T-helper 17 cell (primary cell): ENCODE measurements at places on chromosomes 6 and 20.

GRCh38 chr6:18667612-18668011, 280.5 kb downstream of the RNF144B start:
- H3K27me3 ChIP-seq = no peaks in the 10 kb centered on the region
- no peaks in the 10 kb centered on the region for H3K4me1 ChIP-seq
- no peaks in the 10 kb centered on the region for H3K36me3 ChIP-seq
- H3K4me3 ChIP-seq = no peak overlapping the region

GRCh38 chr6:158382491-158382890, 70.2 kb downstream of the TULP4 start:
- H3K27ac ChIP-seq = no peak overlapping the region
- peaks cover 35% of the 10 kb centered on the region for H3K4me1 ChIP-seq
- no peak overlapping the region for H3K4me3 ChIP-seq
- H3K27me3 ChIP-seq = no peaks in the 10 kb centered on the region
- DNase-seq = no peak

DNA sequence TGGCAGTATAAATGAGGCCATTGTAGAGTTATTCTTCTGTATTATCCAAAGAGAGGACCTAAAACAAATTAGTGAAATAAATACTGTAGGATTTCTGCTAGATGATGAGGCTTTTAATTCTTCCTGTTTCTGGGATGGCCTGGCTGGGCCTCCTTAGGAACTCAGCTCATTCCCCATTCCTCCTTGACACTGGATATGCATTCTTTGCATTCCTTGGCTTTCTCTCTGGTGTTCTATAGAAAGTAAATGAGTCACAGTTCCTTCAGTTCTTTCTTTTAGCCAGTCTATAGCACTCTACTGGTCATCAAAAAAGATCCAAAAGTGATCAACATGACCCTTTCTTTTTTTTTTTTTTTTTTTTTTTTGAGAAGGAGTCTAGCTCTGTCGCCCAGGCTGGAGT, 8.6 kb downstream of the OR10C1 start:
- no peaks in the 10 kb centered on the region for H3K4me1 ChIP-seq
- peaks cover 4% of the 10 kb centered on the region for H3K36me3 ChIP-seq
- H3K27me3 ChIP-seq = peaks cover 36% of the 10 kb centered on the region
- no peak overlapping the region for H3K27ac ChIP-seq
- no peak overlapping the region for H3K4me3 ChIP-seq
- DNase-seq = no peak

DNA sequence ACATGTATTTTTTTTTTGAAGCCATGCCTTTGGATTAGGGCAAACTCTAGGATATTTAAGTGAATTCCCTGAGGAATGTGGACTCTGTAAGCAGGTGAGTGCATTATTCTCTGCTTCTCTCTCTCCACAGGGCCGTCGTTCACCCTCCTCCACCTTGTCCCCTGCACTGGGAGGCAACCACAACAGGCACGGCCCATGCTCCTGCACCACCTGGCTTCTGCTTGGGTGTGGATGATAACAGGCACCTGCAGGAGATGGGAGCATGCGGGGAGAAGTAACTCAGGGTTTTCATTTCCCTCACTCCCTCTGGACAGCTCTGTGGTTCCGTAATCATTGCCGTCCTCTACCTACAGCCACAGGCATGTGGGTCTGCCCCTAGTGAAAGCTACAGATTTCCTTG, 43.4 kb downstream of the HLA-C start:
- H3K27ac ChIP-seq = peak overlapping the region; percentile 43
- peaks cover 26% of the 10 kb centered on the region for H3K27me3 ChIP-seq
- peaks cover 8% of the 10 kb centered on the region for H3K4me1 ChIP-seq
- DNase-seq = no peak
- no peak overlapping the region for H3K4me3 ChIP-seq

- H3K27ac ChIP-seq = no peak overlapping the region
- H3K4me1 ChIP-seq = peaks cover 2% of the 10 kb centered on the region
- peaks cover 20% of the 10 kb centered on the region for H3K27me3 ChIP-seq
- DNase-seq = no peak
- H3K4me3 ChIP-seq = no peak overlapping the region
Measured at GRCh38 chr6:28167068-28167467, 25.4 kb downstream of the ZKSCAN8 start.
